RPMI7951 (cell line): ENCODE measurements at places on chromosomes 4 and X. TPM values are rescaled to one million over a fixed set of nuclear protein-coding genes. Genes with fewer than 3 reads are reported as not detected.

GRCh38 chrX:37684426-37684825, 1.2 kb upstream of the XK start:
- DNase-seq = no peak

Gene XAGE2
- total RNA-seq = not detected in 2 replicates

DNA sequence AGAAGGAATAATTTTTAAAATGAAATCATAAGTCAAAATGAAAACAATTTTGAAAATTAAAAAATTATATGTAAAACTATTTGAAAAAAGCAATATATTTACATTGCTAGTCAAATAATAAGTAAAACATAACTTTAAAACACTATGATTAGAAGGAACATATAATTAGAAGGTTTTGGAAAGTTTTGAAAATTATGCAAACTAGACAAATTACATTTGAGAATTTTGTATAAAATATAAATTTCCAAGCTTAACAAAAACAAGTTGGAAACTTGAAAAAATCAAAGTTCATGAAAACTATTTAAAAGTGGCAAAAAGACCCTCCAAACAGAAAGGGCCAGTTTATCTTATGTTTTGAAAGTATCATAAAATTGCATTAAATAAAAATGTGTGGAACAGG, 67.6 kb upstream of the TLL1 start:
- DNase-seq = no peak

DNA sequence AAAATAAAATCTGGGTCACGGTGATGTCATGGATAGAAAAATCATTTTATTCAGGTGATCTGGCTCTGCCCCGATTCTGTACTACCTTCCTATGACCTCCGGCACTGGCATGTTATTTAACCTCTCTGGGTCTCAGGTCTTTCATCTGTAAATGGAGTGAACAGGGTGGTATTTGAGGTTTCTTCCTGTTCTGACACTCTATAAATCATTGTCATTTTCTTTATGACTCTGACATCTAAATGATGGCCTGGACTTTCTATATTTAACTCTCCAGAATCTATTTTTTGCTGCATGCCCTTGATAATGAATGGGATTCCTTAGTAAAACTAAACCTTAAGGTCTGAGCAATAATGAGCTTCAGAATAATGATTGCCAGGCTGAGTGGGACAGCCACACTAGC, 422.0 kb upstream of the CNKSR2 start:
- no peak for DNase-seq

- DNase-seq = no peak
Measured at GRCh38 chr4:93865650-93866049, 37.1 kb downstream of the ATOH1 start.

- DNase-seq = no peak
Measured at GRCh38 chr4:67201334-67201733, 344.0 kb downstream of the CENPC start.

DNA sequence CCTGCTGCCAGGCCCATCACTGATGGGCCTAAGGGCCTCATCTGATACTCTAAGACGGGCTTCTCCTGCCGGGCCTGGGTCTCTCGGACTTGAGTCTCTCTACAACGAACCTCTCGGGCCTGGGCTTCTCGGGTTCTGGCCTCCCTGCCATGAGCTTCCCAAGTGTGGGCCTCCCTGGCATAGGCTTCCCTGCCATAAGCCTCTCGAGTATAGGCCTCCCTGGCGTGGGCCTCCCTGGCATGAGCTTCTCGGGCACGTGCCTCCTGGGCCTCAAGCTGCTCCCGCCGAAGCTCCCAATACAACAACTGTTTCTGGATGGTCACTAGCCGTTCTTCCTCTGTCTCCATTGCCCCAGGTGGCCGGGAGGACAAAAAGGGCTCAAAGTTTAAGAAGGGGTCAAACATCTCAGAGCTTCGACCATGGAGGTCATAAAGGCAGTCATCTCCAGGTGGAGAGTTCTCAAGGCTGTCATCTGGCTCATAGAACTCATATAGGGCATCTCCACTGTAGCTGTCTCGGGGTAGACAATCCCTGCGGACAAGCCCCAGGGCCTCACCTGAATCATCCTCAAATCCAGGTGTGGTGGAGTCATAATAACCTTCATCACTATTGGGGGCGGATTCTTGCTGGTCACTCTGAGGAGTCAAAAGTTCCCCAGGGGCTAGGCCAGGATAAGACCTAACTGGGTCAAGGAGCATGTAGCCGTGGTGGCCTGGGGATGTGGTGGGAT, 14.1 kb downstream of the AMER1 start:
- no peak for DNase-seq

Gene MAPK10
- 14.5 and 15.0 TPM in 2 replicates for total RNA-seq

Gene CDX4
- total RNA-seq = not detected in 2 replicates

GRCh38 chr4:39609454-39609931, 29.2 kb downstream of the SMIM14 start:
- no peak for DNase-seq

Gene TASL
- total RNA-seq = not detected in 2 replicates

DNA sequence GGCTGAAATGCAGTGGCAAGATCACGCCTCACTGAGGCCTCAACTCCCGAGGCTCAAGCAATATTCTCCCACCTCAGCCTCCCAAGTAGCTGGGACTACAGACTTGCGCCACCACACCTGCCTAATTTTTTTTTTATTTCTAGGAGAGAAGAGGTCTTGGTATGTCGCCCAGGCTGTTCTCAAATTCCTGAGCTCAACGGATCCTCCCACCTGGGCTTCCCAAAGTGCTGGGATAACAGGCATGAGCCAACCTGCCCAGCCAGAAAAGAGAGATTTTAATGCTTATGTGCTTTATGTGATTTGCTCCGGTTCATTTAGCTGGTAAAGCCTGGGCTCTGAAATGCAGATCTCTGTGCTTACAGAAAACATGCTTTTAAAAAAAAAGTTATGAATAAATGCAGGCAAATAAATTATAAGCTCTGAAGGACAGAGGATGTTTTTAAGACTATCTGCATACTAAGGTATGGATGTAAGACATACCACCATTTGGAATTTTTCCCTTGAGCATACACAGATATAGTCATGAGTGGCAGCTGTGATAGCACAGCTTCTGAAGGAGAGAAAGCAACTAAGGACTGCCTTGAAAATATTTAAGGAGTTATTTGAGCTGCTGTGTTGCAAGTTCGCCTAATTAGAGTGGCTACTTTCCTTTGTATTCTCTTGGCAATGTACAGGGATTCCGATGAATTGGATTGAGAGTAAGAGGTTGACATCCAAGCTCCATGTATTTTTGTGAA, 13.8 kb downstream of the GUCY1B1 start:
- DNase-seq = no peak

GRCh38 chr4:33037464-33037863, 2317.3 kb downstream of the PCDH7 start:
- no peak for DNase-seq

- DNase-seq = peak; percentile 83
Measured at GRCh38 chrX:38798956-38799355, 2.3 kb upstream of the MID1IP1 start.

Gene NR3C2
- 0.10 TPM in 1 of 2 replicates, not detected in the other for total RNA-seq

DNA sequence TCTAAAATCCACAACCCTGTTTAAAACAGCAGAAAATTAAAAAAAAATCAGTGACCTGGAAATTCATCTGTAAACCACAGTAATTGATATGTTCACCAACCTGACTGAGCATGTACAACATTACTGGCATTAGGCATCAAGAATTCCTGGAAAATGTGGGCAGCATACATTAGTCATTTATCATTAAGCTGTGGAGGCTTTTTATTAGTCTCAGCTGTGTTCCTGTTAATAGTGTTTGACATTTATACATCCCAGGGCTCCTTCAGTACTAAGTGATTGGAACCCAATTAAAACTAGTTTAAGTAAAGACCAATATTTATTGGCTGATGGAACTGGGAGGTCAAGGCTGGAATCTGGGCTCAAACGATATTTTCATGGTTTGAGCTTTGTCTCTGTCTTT, 227.3 kb upstream of the GIMD1 start:
- no peak for DNase-seq

- DNase-seq = peak; percentile 69
Measured at GRCh38 chr4:1579901-1580691, 104.0 kb downstream of the FAM53A start.

DNA sequence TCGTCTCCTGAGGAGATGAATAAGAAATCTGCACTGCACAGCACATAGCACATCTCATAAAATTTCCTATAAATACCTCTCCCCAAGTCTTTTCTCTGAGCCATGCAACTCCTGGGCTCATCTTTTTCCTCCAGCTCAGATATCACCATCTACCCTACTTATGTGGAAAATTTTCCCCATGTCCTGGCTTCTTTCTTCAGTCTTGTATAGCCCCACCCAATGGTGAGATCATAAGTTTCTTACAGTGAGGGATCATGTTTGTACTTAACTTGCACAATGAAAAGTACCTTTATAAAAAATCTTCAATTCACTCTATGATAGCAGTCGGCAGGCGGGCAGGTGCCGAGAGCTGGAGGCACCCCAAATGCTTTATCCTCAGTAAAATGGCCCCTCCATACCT, 198.6 kb upstream of the S100G start:
- no peak for DNase-seq

DNA sequence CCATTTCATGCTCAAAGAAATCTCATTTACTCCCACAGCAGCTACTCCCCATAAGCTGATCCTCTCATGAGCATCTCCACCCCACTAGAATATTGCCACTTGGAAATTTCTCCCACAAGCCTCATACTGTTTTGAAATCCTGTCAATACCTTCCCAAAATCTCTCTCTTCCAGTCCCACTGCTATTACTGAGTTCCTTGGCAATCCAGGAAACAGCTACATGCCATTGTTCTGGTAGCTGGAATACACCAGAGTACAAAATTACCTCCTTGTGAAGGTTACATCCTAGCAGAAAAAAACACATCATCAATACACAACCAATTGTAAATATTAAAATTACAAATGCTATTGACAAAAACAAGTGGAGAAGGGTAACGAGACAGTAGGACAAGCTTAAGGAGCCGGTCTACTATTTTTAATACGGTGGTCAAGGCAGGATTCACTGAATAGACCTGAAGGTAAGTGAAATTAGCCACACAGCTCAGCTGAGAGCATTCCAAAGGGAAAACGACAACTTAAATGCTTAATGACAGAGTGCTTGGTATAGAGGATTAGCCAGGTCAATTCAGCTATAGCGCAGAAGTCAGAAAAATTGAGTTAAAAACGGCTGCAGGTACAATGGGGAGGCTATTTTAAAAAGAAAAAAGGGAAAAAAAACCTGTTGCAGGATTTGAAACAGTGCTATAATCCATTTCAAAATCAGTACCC, 6.4 kb downstream of the RPL9 start:
- DNase-seq = no peak

- no peak for DNase-seq
Measured at GRCh38 chrX:110042496-110042895, 39.6 kb downstream of the TMEM164 start.
